SHP77 (cell line): ENCODE measurements at places on chromosomes 3 and 15.

- DNase-seq: no peak
These were observed 14.7 kb downstream of the MAP2K1 start for GRCh38 chr15:66401130-66402021.

DNA sequence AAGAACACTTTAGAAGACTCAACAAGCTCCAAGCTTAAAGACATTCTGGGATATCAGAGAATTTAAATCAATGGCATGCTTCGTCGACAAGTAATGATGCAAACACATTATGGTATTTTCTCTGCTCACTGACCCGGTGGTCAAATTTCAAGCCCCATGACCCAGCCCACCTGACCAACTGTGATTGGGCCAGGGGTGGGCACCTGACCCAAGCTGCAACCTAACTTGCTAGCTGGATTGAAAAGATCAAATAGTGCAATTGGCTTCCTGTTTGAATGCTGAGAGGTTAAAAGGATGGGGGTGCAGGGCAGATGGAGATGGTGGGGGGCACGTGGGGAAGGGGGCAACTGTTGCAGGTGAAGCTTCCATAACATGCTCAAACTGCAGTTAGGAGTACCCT is 250.4 kb downstream of the CLSTN2 start:
- DNase-seq: no peak

DNA sequence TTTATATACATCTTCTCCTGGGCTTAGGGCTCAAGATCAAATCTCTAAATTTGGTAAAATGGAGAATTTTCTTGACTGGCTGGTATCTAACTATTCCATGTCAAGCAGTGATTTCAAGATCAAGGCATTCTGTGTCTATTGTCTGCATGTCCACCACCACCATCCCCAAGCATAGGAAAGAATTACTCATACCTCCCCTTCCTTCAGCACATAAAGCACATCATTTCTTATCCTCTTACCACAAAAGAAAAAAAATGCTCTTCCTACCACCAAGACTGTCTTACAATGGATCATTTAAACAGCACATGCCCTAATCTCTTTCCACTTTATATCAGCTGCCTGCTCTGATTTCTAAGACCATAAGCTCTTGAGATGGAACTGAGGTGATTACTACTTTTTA is 470.5 kb upstream of the THBS1 start:
- DNase-seq: no peak

DNA sequence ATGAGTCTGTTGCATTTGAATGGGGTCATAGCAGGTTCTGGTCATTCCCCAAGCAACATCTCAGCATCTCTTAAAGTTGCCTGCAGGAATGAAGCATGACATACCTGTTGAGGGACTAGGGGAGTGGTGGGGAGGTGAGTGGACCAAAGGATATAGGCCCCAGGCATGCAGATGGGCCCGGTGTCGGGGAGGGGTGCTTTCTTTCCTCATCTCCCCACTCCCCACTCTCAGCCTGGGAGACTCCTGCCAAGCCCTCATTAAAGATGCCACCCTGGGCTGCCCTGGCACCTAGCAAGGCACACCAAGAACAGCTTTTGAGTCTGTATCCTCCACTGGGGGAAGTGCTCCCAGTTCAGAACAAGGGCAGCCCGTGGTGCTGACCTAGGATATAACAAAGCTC is 54.2 kb downstream of the GRIP2 start:
- no peak for DNase-seq

DNA sequence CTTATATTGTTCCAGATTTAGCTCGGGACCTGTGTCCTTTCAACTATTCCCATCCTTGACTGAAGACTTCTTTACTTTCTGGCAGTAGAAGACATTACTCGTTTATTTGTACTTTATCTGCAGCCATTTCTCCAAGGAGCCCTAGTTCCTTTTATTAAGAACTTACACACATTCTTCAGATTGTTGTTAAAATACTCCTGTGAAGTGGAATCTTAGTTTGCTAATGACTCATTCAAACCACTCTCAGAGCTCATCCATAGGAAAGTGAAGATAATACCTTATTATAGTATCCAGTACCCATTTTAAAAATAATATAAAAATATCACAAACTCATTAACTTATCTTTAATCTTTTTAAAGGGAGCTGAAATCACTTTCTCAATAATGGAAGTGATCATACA is 63.5 kb downstream of the C3orf70 start:
- DNase-seq: no peak

DNA sequence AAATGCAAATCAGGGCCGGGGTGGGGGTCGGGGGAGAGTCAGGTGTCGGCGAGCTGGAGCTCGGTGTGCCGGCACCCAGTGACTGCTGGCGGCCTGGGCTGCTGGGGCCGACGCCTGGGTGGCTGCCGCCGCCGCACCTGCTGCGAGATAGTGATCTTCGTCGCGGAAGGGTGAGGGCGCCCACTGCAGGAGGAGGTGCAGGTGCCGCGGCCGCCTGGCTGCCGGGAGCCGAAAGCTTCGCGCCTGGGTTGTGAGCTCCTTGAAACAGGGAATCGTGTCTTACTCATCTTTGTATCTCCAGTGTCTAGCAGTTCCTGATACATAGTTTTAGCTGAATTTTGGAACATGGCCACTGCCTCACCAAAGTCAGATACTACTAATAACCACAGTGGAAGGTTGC is 64.0 kb upstream of the CPOX start:
- DNase-seq: no peak
